ENCODE measurements at places on chromosomes 7 and 10. TPM values are rescaled to one million over a fixed set of nuclear protein-coding genes. Genes with fewer than 3 reads are reported as not detected.

Gene PBLD
- 2.7 TPM for total RNA-seq

DNA sequence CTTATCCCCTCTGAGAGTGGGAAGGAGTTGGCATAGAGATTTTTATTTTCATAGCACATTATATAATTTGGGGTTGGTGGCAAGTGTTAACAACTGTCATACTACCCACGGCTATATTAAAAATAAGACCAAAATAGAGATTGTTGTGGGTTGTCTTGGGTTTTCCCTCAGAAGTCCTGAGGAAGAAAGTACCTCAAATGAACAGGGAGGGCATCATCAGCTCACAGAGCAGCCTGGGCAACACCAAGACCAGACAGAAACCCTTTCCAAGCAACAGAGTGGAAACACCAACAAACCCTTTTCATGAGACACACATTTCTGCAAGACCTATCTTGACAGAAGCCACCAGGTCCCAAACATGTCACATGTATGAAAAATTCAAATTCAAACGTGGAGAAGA, 121.2 kb downstream of the GLI3 start:
- no peaks in the 10 kb centered on the region for H3K27me3 ChIP-seq
- no peak overlapping the region for H3K27ac ChIP-seq
- no peaks in the 10 kb centered on the region for H3K36me3 ChIP-seq
- no peak overlapping the region for H3K4me3 ChIP-seq

GRCh38 chr10:75014516-75015230, 96.8 kb upstream of the SAMD8 start:
- no peaks in the 10 kb centered on the region for H3K36me3 ChIP-seq
- no peak for DNase-seq
- no peaks in the 10 kb centered on the region for H3K27me3 ChIP-seq
- no peak overlapping the region for H3K27ac ChIP-seq

DNA sequence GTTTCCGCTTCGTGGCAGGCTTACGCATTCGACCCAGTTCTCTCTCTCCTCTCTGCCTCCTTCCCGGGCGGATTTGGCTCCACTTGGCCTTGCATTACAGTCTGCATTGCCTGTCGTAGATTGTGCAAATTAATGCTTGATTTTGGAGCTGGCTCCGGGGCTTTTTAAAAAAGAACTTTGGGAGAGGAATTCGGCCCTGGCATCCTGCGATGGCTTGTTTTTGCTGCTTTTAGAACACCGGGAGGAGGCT, 767 bp downstream of the EIF4EBP2 start:
- H3K36me3 ChIP-seq = no peaks in the 10 kb centered on the region
- no peaks in the 10 kb centered on the region for H3K27me3 ChIP-seq
- DNase-seq = no peak
- peak overlapping the region; percentile 93 for H3K27ac ChIP-seq
- peak overlapping the region; percentile 98 for H3K4me3 ChIP-seq

DNA sequence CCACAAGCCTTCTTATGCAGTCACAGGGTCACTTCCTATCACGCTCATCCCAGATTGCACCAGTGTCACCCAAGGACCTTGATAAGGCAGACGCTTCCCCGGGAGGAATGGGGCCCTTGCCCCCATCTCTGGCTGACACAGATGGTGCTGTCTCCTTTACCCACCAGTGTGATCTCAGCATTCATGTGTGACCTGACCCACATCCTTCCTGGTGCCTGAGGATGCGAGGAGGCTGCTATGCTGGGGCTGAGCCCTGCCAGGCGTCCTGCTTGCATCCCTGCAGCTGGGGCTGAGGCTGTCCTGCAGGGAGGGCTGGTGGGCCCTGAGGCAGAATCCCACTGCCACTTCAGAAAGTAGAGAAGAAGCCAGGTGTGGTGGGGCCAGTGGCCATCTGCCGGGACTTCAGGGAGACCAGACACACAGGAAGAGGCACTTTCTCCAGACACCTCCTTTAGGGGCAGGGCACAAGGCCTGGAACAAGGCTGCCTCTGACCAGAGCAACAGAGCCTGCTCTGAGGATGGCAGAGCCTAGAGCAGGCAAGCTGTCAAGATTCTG, 35.3 kb downstream of the RASGEF1A start:
- peaks cover 15% of the 10 kb centered on the region for H3K27me3 ChIP-seq
- no peak overlapping the region for H3K27ac ChIP-seq
- no peak overlapping the region for H3K4me3 ChIP-seq

All from esophagus squamous epithelium (tissue), 5 donors.